Stimulated activated naive CD4-positive, alpha-beta T cell (primary cell): ENCODE measurements at places on chromosomes 3 and 15.

DNA sequence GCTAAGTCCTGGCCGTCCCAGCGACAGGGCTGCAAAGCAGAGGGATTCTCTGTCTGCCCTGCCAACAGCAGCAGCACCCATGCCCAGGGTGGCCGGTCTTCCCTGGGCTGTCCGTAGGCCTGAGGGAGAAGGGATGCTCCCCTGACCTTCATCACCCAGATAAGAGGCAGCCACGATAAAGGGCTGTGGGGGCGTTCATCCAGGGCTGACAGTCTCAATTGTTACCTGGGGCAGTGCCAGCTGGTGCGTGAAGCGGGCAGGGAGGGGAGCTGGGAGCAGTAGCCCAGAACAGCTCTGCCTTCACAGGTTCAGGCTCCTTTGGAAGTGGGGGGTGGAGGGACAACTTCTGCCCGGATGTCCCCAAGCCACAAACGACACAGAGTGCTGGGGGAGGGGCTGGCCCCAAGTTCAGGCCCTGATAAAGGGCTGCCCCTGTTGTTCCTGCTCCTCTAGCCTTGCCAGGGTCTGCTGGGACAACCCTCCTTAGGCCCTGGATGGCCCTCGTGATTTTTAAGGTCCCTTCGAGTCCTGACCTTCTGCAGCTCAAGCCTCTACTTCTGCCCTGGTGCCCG, 94.7 kb downstream of the RAB11A start:
- no peak for DNase-seq

- DNase-seq: no peak
These were observed 1248.4 kb downstream of the NSUN3 start for GRCh38 chr3:95311272-95311671.

- DNase-seq: no peak
These were observed 48.6 kb upstream of the CAPN7 start for GRCh38 chr3:15157441-15157840.

GRCh38 chr3:192883512-192883911, 34.1 kb downstream of the MB21D2 start:
- DNase-seq: no peak

GRCh38 chr15:94523873-94524272, 292.5 kb downstream of the MCTP2 start:
- no peak for DNase-seq

GRCh38 chr15:92636908-92637481, 18.6 kb downstream of the FAM174B start:
- DNase-seq: no peak

- no peak for DNase-seq
These were observed 11.0 kb downstream of the LYSMD2 start for GRCh38 chr15:51726302-51727073.

GRCh38 chr3:183108470-183108869, 9.2 kb upstream of the MCCC1 start:
- no peak for DNase-seq

DNA sequence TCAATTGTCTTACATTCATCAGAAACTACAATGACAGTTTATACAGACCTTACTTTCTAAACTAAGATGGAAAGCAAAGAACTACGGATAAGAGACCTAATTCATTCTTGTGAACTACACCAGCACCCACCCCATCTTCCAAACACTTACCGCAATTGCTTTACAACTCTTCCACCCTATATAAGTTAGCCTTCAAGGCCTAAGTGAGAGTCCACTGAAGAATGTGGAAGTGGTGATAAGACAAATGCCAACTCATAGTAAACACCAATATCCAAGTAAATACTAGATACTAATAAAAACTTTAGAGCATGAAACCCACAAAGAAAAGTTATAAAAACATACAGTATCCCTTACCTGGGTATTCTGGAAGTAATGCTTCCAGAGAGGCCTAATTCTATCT, 13.6 kb downstream of the ARF4 start:
- no peak for DNase-seq
